ENCODE measurements at places on chromosomes 6 and 20.

DNA sequence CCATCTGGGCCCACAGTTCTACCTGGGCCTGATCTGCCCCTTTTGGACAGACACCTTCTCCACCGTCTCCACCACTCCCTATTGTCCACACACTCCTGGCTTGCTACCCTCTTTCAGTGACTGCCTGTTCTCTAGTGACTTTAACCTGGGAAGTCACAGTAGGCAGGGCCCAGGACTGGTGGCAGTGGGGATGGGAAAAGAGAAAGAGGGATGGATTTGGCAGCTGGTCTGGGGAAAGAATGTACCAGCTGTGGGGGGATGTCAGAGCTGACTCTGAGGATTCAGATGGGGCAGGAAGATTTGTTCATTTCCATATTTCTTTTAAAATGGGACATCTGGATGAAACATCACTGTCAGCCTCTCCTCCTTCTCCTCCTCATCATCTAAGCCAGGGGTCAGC lies 85.5 kb downstream of the SULF2 start:
- no peak for DNase-seq

- DNase-seq: no peak
Measured at GRCh38 chr20:60008130-60008808, 50.0 kb downstream of the CDH26 start.

- DNase-seq: no peak
Measured at GRCh38 chr6:144767051-144767450, 481.9 kb downstream of the UTRN start.

DNA sequence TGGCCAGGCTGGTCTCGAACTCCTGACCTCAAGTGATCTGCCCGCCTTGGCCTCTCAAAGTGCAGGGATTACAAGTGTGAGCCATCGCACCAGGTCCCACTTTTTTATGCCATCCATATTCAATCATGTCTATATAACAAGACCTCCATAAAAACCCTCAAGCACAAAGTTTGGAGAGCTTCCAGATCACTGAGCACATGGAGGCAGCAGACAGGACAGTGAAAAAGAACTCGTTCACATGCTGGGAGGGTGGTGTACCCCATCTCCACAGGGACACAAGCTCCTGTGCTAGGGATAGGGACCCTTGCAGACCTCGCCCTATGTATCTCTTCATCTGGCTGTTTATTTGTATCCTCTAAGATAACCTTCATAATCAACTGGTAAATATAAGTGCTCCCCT lies 30.3 kb downstream of the KIF13A start:
- no peak for DNase-seq

- no peak for DNase-seq
Measured at GRCh38 chr6:33759887-33760629, 13.4 kb upstream of the IP6K3 start.

GRCh38 chr20:3162080-3162611 lies 2.5 kb upstream of the FASTKD5 start:
- DNase-seq: no peak

- no peak for DNase-seq
Measured at GRCh38 chr20:14955399-14955798, 618.0 kb upstream of the FLRT3 start.

GRCh38 chr6:25009393-25009710 lies 73.6 kb upstream of the RIPOR2 start:
- no peak for DNase-seq

DNA sequence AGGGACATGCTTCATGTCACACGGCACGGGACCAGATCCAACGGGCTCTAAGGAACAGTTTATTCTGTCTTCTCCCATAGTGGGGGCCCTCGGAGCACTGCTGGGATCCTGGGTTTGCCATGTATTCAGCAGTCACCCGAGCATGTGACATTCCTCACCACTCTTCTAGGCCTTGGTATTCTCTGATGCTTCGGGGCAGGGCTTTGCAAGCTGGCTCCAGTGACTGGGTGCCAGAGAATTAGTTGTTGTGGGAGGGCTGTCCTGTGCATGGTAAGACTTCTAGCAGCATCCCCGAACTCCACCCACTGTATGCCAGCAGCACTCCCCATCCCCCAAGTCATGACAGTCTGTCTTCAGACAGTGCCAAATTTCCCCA lies 5.4 kb downstream of the CCN5 start:
- DNase-seq: no peak

DNA sequence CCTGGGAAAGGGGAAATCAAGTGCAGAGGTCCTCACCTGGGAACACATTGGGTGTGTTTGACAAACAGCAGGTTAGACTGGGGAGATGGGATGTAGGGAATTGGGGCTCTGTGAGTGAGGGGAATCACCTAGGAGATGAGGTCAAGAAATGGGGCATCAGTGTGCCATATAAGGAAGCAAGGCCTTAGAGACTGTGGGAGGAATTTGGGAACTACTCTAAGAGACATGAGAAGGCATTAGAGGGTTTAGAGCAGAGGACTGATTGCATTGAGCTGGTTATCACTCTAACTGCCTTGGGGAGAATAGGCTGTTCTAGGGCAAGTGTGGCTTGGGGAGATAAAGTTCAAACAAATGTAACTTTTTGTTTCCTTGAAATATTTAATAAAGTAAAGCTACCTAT lies 189.9 kb downstream of the EYA4 start:
- DNase-seq: no peak

- DNase-seq: no peak
Measured at GRCh38 chr6:160508599-160508998, 155.5 kb downstream of the LPA start.

DNA sequence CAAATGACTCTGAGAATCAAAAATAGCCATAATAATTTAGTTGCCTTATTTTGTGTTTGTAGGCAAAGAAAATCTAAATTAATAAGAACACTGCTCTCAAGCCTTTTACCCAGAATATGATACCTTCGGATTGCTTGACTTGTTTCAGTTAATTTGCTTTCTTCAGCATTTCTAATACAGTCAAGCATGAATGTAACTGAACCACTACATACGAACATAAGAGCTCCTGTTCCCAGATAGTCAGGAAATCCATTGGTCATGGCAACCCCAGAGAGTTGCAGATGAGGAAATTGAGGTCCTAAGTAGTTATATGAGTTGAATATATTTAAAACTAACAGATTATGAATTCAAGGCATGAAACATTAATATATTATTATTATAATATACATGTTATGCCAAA lies 2.9 kb downstream of the FRK start:
- DNase-seq: no peak

GRCh38 chr6:169960521-169960885 lies 209.1 kb downstream of the ERMARD start:
- no peak for DNase-seq

GRCh38 chr20:31638317-31638716 lies 605 bp downstream of the COX4I2 start:
- DNase-seq: no peak

- no peak for DNase-seq
Measured at GRCh38 chr6:135853986-135854385, 2.5 kb downstream of the PDE7B start.

- DNase-seq: no peak
Measured at GRCh38 chr6:42025845-42026243, 24.5 kb upstream of the TAF8 start.

DNA sequence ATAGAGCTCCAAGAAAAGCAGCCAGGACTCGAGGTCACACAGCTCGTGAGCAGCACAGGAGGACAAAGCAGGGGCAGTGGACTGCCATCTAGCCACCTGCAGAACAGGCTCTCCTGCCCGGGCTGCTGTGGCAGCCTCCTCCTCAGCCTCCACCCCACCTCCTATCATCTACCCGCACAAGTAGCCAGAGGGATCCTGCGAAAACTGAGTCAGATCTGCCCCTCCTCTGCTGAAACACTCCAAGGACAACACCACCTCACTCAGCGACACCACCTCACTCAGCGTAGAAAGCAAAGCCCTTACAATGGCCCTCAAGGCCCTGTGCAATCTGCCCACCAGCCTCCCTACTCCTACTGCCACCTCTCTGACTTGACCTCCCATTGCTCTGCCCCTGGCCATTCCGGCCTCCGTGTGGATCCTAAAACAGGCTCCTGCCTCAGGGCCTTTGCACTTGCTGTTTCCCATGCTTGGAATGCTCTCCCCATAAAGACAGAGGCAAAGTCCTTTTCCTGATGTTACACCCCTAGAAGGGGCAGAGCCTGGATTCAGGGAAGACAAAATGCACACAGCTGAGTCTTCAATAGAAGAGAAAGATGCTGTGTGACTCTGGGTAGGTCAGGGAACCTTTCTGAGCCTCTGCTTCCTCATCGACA lies 19.3 kb downstream of the PREX1 start:
- no peak for DNase-seq

DNA sequence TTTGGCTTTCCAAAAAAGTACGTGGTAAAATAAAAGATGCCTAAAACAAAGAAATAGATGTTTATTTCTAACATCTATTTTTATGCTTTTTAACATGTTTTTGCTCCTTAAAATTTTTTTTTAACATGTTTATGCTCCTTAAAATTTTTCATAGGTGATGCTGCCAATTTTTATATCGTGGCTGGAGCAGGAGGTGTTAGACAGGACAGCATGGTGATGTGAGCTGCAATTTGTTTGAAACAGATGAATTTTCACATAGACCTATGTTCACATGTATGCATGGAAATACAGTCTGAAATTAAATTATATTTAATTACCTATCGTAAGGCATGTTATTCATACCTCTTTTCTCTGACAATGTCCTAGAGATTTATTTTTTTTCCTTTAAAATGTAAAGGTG lies 784.8 kb downstream of the EPHA7 start:
- DNase-seq: no peak

DNA sequence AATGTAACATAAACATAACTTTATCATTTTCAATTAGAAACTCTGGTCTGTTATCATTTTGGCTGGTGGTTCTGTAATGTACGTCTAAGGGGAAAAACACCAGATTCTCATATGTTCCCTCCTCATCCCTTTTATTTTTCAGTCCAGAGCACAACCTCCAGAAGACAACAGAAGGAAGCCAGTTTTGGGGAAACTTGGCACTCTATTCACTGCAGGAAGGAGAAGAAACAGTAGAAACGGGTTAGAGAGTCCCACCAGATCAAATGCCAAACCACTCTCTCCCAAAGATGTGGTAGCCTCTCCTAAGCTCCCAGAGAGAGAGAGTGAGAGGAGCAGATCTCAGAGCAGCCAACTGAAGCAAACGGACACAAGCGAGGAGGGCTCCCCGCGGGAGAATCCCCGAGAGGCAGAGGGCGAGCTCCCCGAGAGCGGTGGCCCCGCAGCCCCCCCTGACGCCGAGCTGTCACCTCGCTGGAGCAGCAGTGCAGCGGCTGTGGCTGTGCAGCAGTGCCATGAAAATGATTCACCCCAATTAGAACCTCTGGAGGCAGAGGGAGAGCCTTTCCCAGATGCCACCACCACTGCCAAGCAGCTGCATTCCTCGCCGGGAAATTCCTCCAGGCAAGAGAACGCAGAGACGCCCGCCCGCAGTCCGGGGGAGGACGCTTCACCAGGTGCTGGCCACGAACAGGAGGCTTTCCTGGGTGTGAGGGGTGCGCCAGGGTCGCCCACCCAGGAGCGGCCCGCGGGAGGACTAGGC lies 117.8 kb downstream of the RTN4IP1 start:
- no peak for DNase-seq

DNA sequence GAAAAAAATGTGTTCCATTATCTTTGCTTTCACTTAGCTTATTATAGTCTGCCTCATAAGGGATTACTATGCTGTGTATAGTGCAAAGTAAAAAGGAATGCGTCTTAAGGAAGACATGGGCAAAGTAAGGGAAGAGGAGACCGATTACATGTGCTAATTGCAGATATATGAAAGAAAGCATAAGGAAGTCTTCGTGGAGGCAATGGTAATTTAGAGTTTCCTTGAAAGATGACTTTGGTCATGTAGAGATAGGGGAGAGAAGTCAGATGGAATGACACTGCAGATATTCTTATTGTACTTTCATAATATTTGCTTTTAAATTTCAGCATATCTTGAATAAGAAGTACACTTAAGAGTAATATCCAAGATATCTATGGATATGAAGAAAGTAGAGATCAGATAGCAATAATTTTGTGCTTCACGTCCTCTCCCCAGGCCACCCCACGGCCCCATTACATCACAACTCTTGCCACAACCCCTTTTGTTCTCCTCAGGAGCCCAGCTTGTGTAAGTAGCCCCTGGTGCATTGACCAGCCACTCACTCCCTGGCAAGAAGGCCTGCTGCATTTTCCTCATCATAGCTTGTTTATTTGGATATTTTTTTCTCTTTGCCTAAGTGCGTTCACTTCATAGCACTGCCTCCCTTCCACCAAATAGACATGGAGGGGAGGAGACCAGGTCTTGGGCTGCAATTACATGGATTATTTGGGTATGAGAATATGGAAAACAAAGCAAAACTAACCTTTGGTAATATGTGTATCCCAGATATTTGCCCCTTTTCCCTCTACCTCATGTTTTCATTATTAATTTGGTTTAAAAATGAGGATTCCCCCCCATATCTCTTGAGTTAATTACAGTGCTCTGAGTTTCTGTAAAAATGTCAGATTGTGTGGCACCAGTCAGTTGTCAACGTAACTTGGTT lies 30.7 kb upstream of the COL10A1 start:
- no peak for DNase-seq

DNA sequence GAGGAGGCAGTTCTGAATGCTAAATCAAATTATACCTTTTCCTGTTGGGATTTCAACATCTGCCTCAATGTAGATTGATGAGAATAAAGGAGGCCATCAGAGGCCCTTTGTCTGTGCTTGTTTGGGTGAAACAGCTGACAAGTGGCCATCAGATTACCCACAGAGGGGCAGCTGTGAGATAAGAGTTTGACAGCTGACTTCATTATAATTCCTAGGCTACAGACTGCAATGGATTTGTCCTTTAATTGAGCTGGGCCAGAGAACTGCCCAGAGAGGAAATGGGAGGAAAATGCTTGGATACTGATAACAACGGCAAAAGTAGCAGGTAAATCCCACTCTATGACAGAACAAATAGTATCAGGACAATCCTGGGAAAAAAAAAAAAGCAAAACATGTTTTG lies 649.4 kb downstream of the HDGFL1 start:
- DNase-seq: no peak

GRCh38 chr6:147648916-147649315 lies 140.4 kb downstream of the SAMD5 start:
- DNase-seq: no peak

GRCh38 chr6:115634887-115635286 lies 425.8 kb downstream of the FRK start:
- no peak for DNase-seq

GRCh38 chr20:23879328-23879798 lies at the start of gene CST5:
Gene CST5, minus strand, starts transcription at chr20:23879748. Its CDS starts 72 bp downstream, at chr20:23879676.
- no peak for DNase-seq

GRCh38 chr20:16929756-16930155 lies 181.6 kb downstream of the OTOR start:
- no peak for DNase-seq

DNA sequence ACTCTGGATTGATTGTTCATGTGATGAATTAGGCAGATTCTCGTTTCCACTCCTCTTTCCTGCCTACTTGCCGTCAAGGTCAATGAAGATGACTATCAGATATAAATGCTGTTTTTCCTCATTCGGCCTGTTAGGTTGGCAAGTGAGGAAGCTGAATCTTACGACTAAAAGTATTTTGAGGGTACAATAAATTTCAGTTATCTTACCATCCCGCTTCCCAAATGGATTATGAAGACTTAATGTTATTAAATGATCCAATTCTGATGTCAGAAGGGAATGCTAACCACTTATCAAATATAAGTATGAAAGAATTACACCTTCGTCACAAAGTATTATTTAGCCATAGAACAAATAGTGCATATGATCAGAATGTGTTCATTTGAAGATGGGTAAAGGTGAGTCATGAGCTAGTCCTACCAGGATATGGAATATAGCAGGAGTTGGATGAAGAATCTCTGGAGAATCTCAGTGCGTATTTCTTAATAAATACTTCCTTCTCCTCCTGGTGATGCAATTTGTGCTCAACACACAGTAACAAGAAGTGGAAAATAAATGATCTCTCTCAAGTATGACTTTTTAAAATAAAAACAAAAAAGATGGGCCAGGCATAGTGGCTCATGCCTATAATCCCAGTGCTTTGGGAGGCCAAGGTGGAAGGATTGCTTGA lies 4.6 kb downstream of the GPLD1 start:
- no peak for DNase-seq
